Esophagus muscularis mucosa (tissue), 4 donors: ENCODE measurements at places on chromosomes 7 and 10.

DNA sequence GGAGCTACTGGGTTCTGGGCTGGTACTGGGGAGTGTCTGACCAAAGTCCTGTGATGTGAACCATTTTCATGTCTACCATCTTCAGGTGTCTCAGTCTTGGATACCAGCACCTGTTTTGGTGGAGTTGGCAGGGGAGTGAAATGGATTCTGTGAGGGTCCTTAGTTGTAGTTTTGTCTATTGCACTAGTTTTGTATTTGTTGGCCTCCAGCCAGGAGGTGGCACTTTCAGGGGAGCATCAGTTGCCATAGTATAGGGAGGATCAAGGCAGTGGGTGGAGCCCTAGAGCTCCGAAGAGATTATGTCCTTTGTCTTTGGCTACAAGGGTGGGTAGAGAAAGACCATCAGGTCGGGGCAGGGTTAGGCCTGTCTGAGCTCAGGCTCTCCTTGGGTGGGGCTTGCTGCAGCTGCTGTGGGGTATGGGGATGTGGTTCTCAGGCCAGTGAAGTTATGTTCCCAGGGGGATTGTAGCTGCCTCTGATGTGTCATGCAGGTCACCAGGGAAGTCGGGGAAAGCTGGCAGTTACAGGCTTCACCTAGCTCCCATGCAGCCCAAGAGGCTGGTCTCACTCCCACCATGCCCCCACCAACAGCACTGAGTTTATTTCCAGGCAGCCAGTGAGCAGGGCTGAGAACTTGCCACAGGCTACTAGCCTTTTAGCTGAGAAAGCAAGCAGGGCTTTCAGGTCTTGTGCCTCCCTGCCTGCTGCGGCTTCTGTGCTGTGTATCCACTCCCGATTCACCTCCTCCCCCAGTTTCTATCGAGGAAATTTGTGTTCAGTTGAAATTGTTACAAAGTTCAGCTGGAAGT is 153.1 kb downstream of the ZNF365 start:
- no peak for DNase-seq

- DNase-seq: no peak
These were observed at the start of gene JMJD1C for GRCh38 chr10:63465293-63466143. Gene JMJD1C (minus strand): TSS chr10:63465977. CDS start chr10:63465662, 315 bp downstream.

DNA sequence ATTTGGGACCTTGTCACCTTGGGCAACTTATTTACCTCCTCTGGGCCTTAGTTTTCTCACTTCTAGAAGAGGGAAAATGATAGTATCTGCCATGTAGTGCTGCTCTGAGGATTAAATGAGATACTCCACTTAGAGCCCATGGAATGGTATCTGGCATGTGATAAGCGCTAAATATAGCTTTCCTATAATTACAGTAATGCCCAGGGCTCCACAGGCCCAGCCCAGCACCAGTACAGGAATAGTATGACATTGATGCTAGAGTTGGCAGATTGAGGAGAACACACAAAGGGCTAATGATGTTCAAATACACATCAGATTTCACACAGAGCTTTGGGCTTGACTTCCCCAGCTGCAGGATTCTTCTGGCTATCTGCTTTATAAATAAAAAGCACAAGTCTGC is 34.9 kb downstream of the FAS start:
- no peak for DNase-seq

DNA sequence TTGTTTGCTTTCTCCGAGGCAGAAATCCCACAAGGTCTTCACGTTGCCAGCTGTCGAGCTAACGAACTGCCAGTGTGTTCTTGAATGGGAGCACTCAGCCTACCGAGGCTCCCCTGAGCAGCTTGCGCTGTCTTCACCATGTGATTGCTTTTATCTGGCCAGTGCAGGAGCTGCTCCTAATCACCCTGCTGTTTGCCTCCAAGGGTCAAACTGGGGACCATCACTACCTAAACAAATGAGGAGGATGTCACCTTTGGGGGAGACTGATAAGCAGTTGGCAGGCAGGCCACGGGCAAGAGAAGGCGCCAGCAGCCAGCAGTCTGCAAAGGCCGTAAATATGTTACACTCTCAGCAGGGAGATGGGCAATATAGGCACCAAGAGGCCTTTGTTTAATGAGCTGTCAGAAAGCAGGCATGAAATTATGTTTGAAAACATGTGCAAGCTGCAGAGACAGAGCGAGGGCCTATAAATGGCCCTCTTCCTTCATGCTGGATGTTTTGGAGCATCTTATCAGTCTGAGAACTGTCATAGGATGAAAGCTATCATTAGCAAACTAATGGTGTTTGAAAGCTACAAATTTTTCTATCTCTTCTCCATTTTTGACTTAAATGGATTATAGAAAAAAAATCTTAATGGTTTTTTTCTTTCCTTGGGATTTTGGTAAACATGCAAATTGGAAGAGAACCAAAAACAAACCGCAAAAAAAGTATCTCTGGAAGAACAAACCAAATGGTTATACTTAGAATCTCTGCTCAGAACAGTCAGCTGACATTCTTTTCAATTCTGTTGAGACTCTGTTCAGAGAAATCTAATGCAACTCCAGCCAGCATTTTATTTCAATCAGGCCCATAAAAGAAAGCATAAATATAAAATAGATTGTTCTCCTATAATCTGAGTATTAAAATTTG is 267.3 kb upstream of the NPVF start:
- no peak for DNase-seq

GRCh38 chr10:68212721-68213352 is 19.1 kb downstream of the ATOH7 start:
- DNase-seq: no peak

GRCh38 chr10:25038325-25038724 is 21.9 kb downstream of the THNSL1 start:
- no peak for DNase-seq

GRCh38 chr7:68922850-68923249 is 675.4 kb upstream of the AUTS2 start:
- no peak for DNase-seq

DNA sequence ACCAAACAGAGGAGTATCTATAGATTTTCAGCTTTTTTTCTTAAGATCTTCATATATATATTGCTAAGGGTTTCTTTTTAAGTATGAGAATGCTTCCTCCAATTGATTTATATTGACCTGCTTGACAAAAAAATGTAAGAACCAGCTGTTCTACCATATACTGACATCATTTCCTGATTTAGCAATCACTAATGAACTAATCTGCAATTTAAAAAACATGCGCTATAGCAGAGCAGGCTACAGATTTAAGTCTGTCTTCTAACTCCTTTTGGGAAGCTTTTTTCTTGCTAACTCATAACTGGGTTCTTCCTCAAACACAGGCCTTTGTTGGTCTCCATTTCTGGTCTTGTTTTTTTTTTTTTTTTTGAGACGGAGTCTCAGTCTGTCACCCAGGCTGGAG is 33.2 kb downstream of the ABCC2 start:
- DNase-seq: no peak
